Stimulated activated CD4-positive, alpha-beta T cell treated with anti-CD3 and anti-CD28 coated beads, Interleukin-4, amount 100 ng/mL, for 1 hour (primary cell): ENCODE measurements at places on chromosomes 5 and 9.

DNA sequence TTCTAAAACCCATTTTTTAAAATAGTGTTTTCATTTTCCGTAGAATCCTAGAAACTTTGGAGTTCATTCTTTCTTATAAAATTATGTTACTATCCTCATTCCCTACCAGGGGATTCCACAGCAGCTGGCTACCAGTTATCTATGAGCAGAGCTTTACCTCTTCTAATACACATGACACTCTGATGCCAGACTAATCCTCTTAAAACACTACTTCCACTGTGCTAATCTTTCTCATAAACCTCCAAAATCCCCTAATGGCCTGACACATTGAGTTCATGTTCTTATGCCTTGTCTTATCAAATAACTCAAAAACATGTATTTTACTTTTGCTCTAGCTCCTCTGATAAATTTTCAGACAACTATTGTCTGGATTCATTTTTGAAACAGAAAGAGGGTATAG is 633.6 kb upstream of the FTMT start:
- no peak for DNase-seq

GRCh38 chr5:126937771-126938170 is 92.6 kb downstream of the MARCHF3 start:
- no peak for DNase-seq

DNA sequence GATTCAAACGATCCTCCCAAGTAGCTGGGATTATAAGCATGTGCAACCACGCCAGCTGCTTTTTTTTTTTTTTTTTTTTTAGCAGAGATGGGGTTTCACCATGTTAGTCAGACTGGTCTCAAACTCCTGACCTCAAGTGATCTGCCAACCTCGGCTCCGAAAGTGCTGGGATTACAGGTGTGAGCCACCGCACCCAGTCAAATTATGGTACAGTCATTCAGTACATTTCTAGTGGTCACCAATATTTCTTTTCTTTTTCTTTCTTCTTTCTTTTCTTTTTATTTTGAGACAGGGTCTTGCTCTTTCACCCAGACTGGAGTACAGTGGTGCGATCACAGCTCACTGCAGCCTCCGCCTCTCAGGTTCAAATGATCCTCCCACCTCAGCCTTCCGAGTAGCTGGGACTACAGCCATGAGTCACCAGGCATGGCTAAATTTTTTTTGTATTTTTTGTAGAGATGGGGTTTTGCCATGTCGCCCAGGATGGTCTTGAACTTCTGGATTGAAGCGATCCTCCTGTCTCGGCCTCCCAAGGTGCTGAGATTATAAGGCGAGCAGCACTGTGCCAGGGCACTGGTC is 25.4 kb upstream of the DCP2 start:
- DNase-seq, result no peak

- DNase-seq, result no peak
Observed at GRCh38 chr5:154077696-154078095, 38.9 kb downstream of the MFAP3 start.

GRCh38 chr5:107576155-107576554 is 94.6 kb downstream of the EFNA5 start:
- DNase-seq, result no peak
